ENCODE measurements at places on chromosomes 4 and X. TPM values are rescaled to one million over a fixed set of nuclear protein-coding genes. Genes with fewer than 3 reads are reported as not detected.

- no peak for DNase-seq
Observed at GRCh38 chr4:150145946-150146340, 67.7 kb downstream of the DCLK2 start.

- no peak for DNase-seq
Observed at GRCh38 chr4:186912606-186913005, 188.9 kb upstream of the FAT1 start.

- DNase-seq: no peak
Observed at GRCh38 chrX:30957753-30958152, 68.7 kb upstream of the TAB3 start.

GRCh38 chrX:81208916-81209315 lies 7.0 kb downstream of the SH3BGRL start:
- no peak for DNase-seq

- DNase-seq: no peak
Observed at GRCh38 chrX:57822398-57822797, 87.9 kb downstream of the ZXDA start.

DNA sequence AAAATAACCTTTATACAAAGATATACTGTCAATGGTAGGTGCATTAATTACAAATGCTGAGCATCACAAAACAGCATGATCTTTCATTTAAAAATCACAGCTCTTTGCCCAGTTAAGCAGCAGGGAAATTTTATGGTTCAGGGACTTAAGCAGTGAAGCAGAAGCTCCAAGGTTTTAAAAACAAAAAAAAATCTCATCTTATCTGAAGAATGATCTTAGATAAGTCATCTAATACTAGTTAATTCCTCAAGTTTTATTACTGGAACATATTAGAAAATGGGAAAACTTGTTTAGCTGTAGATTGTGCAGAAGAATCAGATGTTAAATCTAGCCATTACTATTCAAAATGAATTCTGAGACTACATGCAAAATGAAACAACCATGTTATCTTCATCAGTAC lies 289.9 kb downstream of the GASK1B start:
- no peak for DNase-seq

DNA sequence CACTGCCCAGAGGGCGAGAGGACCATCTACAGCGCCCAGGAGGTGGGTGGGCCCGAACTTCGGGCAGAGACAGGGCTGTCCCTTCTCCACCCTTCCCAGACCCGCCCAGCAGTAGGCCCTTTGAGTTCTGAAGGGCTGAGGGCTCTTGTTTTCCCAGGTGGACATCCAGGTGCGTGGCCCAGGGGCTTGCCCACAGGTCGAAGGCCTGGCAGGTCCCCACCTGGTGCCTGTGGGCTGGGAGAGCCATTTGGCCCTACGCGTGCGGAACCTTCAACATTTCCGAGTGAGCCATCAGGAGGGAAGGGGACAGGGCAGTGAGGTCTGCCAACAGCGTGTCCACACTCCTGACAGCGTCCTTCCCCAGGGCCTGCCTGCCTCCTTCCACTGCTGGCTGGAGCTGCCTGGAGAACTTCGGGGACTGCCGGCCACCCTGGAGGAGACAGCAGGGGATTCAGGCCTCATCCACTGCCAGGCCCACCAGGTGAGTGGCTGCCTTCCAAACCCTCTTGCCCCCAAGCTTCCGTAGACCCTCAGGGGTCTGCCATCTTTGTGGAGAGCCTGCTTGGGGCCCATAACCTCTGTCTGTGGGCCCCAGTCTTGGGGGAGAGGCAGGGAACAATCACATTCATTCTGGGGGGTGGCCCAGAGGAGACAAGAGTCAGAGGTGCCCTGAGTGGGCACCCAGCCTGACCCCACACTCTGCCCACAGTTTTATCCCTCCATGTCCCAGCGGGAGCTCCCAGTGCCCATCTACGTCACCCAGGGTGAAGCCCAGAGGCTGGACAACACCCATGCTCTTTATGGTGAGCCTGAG lies 6.8 kb downstream of the PLXNB3 start:
- no peak for DNase-seq

DNA sequence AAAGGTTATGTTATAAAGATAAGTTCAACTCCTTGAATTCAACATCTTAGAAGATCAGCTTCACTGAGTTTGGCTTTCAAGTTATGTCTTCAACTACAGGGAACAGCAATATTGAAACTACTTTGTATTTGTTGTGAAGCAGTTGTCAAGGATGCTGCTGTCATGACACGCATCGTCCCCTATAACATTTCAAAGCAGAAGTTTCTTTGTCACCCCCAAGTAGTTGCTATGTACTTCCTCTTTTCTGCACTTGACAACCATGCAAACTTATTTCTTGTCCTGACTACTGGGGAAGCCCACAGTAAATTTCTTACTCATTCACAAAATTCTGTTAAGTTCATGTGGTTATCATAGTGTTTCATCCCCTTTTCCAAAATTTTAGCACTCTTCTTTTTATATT lies 14.3 kb downstream of the ANTXR2 start:
- DNase-seq: no peak

CDKL2 gene
- not detected for polyA plus RNA-seq

CTAG1B gene
- not detected for polyA plus RNA-seq

IGBP1 gene
- polyA plus RNA-seq: 140 TPM

Measured in muscle of arm (tissue), 14 donors.